Posterior vena cava (tissue), 2 donors: ENCODE measurements at places on chromosomes 3 and 15.

GRCh38 chr3:194664857-194665256 is 7.1 kb downstream of the LSG1 start:
- no peak for DNase-seq

- DNase-seq, result no peak
Measured at GRCh38 chr3:141648055-141648910, 89.8 kb upstream of the RNF7 start.

GRCh38 chr3:94647131-94647530 is 584.3 kb downstream of the NSUN3 start:
- DNase-seq, result no peak

GRCh38 chr3:36525115-36525801 is 145.0 kb downstream of the STAC start:
- DNase-seq, result no peak
